ENCODE measurements at places on chromosomes 11 and 22.

DNA sequence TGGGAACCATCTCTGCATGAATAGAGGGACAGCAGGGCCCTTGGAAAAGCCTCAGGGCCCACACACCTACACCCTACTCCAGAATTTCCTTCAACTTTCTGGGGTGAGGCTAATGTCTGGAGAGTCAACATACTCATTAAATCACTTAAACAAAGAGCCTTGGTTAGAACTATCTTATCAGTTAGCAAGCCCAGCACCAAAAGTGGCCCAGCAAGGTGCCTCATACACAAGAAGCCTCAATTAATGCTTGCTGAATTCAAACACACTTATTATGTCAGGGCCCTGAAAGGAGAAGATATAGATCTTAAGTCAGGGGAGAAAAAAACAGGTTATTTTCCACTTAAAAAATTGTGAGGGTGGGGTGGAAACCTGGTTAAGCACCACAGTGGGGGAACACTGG is 61.4 kb downstream of the C11orf58 start:
- no peak for DNase-seq

DNA sequence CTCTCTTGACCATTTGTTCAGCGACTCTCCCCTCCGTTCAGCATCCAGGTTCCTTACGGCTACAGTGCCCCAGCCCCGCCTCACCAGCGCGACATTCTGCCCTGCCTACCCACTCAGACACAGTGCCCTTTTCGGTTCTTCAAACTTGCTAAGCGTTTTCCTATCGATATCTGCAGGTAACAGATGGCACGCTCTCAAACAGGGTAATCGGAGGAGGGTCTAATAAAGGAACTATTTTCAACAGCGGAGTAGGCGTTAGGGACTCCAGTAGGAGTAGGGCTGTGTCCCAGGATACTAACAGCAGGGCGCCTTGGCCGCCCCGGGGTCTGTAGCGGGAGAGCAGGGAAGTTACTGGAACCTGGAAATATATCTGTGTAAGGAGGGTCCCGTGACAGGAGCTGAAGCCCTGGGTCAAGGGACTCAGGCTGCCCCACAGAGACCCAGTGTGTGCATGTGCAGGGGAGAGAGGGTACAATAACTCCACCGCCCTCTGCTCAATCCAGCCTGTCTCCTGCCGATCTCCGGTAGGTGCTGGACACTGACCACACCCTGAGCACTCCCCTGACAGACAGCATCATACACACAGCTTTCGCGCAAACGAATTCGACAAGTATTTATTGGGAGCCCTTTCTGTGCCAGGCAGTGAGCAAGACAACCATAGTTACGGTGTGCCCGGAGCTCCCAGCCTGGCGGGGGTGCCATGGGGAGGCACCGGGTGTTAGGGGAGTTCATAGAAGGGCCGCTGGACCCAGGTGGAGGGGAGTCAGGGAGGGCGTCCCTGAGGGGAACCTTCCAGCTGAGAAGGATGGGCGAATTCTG is 2.1 kb downstream of the KLHL35 start:
- DNase-seq, result no peak

DNA sequence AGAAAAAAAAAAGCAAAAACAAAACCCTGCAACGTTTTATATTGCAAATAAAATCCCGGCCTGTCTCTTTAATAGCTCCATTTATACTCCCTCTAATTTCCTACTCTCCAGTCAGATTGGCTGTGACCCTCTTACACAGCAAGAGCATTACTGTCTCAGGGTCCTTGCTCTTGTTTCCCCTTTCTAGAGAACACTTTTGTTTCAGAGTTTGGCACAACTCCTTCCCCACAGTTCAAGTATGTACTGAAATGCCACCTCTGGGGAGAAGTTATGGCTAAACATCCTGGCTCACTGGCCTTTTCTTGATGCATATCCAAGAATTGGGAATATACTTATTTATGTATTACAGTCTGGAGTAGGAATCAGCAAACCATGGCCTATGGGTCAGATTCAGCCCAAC is 2.6 kb downstream of the CASP12 start:
- DNase-seq, result no peak

DNA sequence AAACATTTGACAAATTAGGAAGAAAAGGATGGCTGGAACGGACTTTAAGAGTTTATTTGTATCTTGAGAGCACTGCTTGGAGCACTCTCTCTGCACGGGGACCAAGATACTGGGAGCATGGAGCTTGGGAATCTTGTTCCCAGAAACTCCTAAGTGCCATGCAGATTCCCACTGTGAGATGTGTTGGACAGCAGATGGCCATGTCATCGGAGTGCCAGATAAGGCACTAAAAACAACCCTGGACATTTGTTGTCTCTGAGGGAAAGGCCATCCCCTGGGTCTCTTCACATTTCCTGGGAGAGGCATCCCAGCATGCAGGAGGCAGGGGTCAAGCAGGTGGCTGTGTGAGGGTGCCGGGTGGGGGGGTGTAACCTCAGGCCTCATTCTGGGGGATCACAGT is 2.9 kb downstream of the KIRREL3 start:
- DNase-seq, result no peak

GRCh38 chr11:122240638-122241037 is 124.6 kb upstream of the BLID start:
- no peak for DNase-seq

DNA sequence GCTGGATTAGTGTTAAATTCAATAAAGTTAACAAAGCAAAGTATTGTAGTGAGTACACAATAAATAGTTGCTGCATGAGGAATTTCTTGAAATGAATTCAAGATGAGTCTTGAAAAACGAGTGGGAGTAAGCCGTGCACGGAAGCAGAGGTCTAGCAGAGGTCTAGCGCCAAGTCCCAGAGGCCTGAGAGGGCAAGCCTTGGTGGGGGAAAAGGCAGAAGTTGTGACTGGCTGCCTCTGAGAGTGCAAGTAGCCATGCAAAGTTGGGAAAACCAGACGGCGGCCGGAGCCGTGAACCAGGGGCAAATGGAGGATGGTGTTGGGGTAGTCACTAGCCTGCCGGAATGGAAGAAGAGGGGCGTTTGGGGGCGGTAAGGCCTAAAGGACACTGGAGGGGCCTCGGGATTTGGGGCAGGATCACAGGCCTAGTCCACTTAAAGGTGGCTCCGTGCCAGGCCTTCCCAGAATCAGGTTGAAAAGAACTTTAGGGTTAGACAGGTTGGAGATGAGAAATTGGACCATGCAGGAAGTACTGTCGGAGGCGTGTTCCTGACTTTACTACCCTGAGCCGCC is 379 bp upstream of the SLC3A2 start:
- peak; percentile 74 for DNase-seq

GRCh38 chr11:75146711-75147110 is 4.2 kb upstream of the SLCO2B1 start:
- no peak for DNase-seq

DNA sequence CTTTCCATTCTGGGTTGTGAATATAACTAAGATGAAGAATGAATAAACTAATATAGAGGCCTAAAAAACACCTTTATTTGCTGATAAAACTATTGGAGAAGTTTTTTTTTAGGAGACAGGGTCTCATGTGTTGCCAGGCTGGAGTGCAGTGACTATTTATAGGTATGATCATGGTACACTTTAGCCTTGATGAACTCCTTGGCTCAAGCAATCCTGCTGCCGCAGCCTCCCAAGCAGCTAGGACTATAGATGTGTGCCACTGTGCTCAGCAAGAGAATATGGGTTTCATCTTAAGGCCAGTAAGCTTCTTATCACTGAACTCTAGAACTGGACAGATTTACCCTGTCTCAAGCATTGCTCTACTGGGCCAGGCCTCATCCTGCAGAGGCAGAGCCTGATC is 26.6 kb downstream of the CCDC90B start:
- no peak for DNase-seq
